ENCODE measurements at places on chromosomes 7 and 10. TPM values are rescaled to one million over a fixed set of nuclear protein-coding genes. Genes with fewer than 3 reads are reported as not detected.

Gene PSD
- total RNA-seq, result 2.3 TPM

Gene DDC
- total RNA-seq, result not detected

Gene FFAR4
- total RNA-seq, result not detected

Gene AGAP9
- 10.0 TPM for total RNA-seq

Gene PYROXD2
- 16.4 TPM for total RNA-seq

Gene AKR1C1
- 14.4 TPM for total RNA-seq

Gene WDR11
- total RNA-seq, result 72.7 TPM

Gene UNCX
- total RNA-seq, result not detected

Gene CHST15
- total RNA-seq, result 6.3 TPM

Gene TMEM236
- total RNA-seq, result under 0.01 TPM

Gene IDI2
- total RNA-seq, result not detected

Gene CRPPA
- total RNA-seq, result 2.9 TPM

Gene HBP1
- total RNA-seq, result 127 TPM

Gene CHST12
- total RNA-seq, result 10.3 TPM

Gene NEUROD6
- not detected for total RNA-seq

Gene PAPSS2
- 227 TPM for total RNA-seq

Gene GLCCI1
- 10.3 TPM for total RNA-seq

Gene TUBAL3
- total RNA-seq, result not detected

Gene GSAP
- 12.9 TPM for total RNA-seq

Gene NODAL
- total RNA-seq, result not detected

Gene AKR1E2
- 15.3 TPM for total RNA-seq

Gene MOGAT3
- not detected for total RNA-seq

Gene TMEM213
- not detected for total RNA-seq

Gene CYP2E1
- total RNA-seq, result 3.5 TPM

Gene LLCFC1
- total RNA-seq, result not detected

Gene ANKRD7
- 0.22 TPM for total RNA-seq

Gene BICC1
- total RNA-seq, result 29.8 TPM

Gene HOXA10
- total RNA-seq, result 23.3 TPM

Gene DBF4
- total RNA-seq, result 54.5 TPM

Gene SFRP5
- total RNA-seq, result not detected

Gene ARMS2
- total RNA-seq, result not detected

Gene MET
- 51.0 TPM for total RNA-seq

Gene CAMK2B
- total RNA-seq, result 0.22 TPM

Gene RARRES2
- 35.2 TPM for total RNA-seq

Data from placental pericyte (primary cell).